Activated T-cell treated with anti-CD3 and anti-CD28 coated beads for 4 hours (primary cell): ENCODE measurements at places on chromosomes 3 and 15.
A peak's percentile ranks its signal among the peaks of the same experiment; 100 is the strongest.

DNA sequence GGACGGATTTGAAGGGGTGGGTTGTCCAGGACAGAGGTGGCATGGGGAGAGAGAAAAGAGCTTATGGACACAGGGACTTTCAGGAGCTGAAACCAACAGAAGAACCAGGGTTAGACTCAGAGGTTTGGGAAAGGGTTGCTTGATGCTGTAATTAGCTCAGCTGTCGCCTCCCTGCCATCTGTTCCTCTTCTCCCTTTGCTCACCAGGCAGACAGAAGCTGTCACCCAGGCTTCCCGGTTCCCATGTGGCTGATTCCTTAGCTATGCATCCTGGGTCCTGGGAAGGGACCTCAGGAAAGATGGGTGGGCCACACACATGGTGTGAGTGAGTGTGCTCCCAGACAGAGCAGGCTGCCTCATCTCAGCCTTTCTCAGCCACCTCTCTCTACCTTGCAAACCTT is 14.1 kb downstream of the PTPN23 start:
- DNase-seq = no peak

- no peak for DNase-seq
These were observed 15.9 kb downstream of the ZNF860 start for GRCh38 chr3:31997500-31997899.

- no peak for DNase-seq
These were observed 18.2 kb upstream of the ADPGK start for GRCh38 chr15:72801590-72802325.

DNA sequence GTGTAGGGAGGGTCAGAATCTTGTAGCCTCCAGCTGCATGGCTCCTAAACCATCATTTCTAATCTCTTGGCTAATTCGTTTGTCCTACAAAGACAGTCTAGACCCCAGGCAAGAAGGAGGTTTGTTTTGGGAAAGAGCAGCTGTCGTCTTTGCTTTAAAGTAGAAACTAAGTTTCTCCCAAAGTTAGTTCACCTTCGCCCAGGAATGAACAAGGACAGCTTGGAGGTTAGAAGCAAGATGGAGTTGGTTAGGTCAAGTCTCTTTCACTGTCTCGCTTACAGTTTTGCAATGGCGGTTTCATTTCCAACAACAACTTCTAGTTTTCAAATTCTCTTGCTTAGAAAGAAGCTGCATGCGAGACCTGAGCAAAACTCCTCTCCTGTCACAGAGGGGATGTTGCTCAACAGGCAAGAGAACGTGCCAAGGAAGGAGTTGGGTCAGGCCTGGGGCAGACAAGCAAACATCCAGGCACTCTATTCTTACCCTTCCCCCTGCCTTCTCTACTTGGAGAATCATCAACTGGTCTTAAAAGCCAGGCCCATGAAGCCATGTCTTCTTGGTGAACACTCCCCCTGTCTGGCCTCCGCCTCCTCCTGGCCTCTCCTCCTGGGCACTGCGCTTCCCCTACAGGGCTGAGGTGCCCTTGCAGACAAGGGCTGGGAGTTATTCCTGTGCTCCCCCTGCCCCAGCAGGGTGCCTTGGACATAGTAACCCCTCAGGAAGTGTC is 57.6 kb downstream of the TMEM44 start:
- DNase-seq = no peak

DNA sequence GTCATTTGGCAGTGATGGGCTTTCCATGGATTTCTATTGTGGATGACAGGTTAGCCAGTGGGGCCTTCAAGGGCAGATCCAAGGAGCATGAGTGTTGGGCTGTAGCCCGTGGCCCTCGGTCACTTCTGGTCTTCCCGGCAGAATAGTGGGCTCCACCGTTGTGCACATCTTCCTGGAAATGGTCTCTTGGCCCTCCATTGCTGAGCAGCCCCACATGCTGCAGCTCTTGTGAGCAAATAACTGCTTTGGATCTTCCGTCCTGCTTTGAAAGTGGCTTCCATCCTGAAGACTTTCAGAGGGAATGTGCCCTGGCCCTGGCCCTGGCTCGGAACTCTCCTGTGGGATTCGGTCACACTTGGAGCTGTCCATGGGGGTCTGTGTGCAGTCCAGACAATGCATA is 102.8 kb downstream of the SNRPN start:
- no peak for DNase-seq

DNA sequence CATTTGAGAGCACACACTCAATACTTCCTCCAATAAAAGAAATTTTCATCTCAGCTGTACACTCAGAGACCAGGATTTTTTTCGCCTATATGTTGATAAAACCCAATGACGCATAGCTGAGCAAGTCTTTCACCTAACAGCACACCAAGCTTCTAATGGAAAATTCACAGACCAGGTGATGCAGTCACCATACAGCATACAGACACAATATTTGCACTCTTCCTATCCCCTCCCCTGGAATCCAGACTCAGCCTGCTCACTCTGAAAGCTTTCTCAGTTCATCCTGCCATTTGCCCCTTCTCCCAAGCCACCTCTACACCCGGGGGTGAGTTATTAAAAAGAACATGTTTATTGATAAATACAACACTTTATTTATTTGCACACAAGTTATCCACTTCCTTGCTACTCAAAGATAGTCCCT is 1.7 kb downstream of the TBC1D5 start:
- DNase-seq = no peak

DNA sequence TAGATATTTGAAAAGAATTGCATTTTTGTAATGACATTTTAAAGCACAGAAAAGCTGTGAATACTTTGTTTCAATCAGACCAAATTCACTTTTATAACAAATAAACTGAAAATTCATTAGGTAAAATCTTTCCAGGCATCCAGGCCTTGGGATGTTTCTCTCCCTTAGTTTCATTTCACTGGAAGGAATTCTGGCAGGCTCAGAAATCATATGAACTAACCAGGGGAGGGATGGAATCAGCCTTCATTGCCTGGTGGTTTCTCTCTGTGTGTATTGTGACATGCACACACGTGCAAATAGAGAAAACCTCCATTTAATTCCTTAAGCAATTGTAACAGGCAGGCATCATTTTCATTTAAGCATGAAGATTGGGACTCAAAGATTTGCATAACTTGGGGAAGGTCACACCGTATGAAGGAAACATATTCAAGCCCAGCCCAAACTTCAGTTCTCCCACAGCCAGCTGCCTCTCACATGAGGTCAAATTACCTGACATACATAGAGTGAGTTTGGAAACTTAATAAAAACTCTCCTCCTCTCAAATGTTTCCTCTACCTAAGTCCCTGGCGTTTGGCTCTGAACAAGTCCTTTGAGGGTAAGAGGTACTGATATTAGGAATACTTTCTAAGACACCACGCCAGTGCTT is 376.1 kb upstream of the MCTP2 start:
- DNase-seq = no peak

- DNase-seq = no peak
These were observed 50.0 kb downstream of the MB21D2 start for GRCh38 chr3:192867645-192868044.

DNA sequence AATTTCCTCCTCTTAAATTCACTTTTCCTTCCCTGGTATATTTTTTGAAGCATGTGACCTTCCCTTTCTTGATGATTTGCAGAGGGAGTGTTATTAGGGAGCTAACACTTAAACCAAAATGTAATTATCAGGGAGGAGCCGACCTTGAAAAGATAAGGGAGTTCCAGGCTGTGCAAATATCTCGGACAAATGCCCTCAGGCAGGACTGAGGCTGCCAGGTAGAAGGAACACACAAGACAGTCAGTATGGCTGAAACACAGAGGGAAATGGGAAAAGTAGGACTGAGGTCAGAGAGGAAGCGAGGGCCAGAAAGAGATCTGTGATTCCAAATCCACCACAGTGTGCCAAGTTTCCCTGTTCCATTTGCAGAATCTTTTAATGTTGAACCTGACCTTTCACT is 221.0 kb downstream of the CNTN3 start:
- DNase-seq = no peak

DNA sequence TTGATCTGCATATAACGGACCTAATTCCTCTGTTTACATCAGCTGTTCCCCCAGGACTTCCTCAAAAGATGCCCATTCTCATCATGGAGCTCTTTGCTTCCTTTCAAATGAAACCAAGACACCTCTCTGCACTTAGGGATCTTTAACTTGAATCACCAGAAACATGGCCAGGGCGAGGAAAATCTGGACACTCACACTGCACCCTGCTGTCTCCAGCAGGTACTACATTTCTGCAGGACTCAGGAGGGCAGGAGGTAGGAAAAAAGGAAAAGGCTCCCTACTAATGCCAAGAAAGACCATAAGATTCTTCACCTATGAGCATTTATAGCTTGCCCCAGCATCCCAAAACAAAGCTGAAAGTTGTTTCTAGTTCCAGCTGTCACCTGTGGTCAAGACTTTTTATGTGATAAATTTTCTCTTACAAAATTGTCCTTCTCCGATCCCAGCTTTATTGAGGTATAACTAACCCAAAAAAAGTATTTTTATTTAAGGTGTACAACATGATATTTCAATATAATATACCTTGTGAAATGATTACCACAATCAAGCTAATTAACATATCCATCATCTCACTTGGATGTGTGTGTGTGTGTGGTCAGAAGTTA is 87.3 kb upstream of the C15orf61 start:
- no peak for DNase-seq

DNA sequence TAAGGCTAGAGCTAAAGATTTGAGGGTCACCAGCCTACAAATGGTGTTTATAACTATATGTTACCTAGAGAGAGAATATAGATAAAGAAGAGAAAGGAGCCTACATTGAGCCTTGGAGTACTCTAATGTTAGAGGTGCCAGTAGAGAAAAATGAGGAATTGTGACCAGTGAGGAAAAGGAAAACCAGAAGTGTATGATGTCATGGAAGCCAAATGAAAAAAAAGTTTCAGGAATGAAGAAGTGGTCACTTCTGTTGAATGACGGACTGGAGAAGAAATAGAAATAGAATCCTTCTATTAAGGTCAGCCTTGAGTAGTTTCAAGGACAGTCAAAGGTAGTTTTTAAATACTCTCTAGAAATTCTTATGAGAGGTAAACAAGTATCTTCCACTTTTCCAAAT is 51.2 kb upstream of the MLF1 start:
- DNase-seq = no peak

DNA sequence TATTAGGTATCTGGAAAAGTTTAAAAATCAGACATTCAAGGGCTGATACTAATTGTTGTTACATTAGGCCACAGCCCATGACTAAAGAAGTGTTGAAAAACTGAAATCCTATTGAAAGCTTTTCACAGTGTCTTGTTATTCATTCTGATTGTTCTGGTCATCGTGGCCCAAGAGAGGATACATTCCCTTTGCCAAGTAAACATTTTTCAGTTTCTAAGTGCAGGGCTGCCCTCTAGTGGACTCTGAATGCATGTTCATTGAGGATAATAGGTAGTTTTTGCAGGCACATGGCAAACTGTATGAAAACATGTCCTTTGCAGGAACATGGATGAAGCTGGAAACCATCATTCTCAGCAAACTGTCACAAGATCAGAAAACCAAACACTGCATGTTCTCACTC is 181.1 kb downstream of the MYRIP start:
- no peak for DNase-seq

GRCh38 chr15:52772766-52773165 is 17.4 kb downstream of the ONECUT1 start:
- no peak for DNase-seq

DNA sequence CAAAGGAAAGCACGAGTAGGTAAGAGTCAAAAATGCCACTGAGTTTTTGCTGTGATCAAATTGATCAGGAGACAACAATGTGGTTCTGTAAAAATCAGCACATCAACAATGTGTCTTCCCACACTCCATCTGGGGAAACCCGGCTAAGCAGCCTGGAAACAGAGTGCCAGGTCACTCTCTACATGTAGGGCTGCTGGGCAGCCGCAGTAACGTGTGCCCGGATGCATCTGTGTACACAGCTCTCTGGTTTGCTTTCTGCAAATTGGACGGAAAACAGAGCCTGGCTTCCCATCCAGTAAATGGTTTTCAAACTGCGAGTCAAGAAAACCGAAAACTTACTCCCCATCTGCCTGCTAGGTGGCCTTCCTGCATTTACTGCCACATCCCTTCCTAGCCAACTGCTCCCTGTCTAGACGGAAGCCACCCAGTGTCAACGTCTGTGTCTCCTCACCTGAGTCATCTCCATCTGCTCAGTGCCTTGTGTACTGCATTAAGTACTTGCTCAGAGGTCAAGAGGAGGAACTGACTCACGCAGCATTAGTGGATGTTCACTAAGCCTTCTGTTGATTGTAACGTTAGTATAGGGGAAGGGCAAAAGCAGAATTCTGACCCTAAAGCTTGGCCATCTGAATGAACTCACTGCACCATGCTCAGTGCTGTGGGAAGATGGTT is 124.1 kb downstream of the TJP1 start:
- DNase-seq = no peak

- no peak for DNase-seq
These were observed 223.5 kb upstream of the PROK2 start for GRCh38 chr3:72008226-72008996.

GRCh38 chr15:78097667-78098066 is 5.3 kb downstream of the SH2D7 start:
- DNase-seq = no peak

DNA sequence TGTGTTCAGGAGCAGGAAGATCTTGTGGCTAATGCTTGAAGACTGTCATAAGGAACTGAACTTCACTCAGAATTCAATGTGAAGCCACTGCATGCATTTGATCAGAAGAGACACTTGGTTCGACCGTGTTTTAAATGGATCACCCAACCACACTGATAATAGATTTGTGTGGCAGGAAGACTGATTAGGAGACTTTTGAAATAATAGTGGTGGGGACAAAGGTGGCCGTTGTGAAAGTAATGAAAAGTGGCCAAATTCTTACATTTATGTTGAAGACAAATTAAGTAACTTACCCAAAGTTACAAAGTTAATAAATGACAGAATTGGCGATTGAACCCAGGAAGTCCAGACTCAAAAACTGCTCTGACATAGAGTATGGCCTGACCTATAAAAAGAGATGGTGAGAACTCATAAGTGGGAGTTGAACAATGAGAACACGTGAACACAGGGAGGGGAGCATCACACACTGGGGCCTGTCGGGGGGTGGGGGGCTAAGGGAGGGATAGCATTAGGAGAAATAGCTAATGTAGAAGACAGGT is 286.9 kb upstream of the DNAJC19 start:
- DNase-seq = no peak

- no peak for DNase-seq
These were observed 64.6 kb upstream of the ATP2C1 start for GRCh38 chr3:130828948-130829947.

GRCh38 chr3:43638594-43639447 is 17.0 kb upstream of the ANO10 start:
- peak; percentile 5 for DNase-seq

- DNase-seq = no peak
These were observed 53.0 kb downstream of the PLSCR2 start for GRCh38 chr3:146416366-146416765.

DNA sequence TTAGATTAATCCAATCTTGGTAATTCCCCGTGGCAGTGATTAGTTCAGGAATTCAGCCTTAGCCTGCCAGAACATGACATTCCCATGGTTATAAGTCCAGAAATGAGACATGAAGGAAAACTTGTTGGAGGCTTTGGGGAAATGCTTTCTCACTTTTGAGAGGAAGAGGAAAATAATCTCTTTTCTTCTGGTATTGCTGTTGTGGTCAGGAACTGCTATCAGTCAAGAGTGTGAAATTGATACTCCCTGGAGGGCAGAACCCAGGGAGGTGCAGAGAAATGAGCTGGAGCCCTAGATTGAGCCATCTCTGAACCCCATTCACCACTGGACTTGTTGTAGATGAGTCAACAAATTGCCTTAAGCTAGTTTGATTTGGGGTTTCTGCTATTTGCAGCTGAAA is 38.6 kb upstream of the APH1B start:
- no peak for DNase-seq
